ENCODE measurements at places on chromosomes 7 and 10. TPM values are rescaled to one million over a fixed set of nuclear protein-coding genes. Genes with fewer than 3 reads are reported as not detected.

GRCh38 chr10:71948496-71949067 is 15.6 kb upstream of the CHST3 start:
- DNase-seq = no peak

OGDHL gene
- 0.28 TPM for total RNA-seq

- DNase-seq = no peak
Observed at GRCh38 chr10:50648089-50648934, 24.6 kb upstream of the SGMS1 start.

GRCh38 chr10:118207470-118208007 is 134.6 kb downstream of the FAM204A start:
- DNase-seq = no peak

OR9A2 gene
- total RNA-seq = not detected

DNA sequence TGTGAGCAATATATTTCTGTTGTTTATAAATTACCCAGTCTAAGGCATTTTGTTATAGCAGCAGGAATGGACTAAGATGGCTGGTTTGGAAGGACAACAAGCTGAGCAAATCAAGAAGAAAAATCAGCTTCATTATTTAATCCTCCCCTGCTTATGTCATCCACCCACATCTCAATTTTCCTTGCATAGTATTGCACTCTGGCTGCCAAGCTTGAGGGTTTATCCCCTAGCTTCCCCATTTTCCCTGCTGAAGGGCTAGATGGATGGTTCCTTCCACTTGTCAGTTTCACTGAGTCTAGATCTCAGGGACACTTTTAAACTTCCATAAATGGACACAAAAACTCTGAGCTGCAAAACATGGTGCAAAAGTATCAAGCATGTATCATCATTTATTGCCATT is 75.2 kb upstream of the LAMB4 start:
- no peak for DNase-seq

GRCh38 chr10:44834131-44834530 is 77.0 kb upstream of the TMEM72 start:
- no peak for DNase-seq

ATRNL1 gene
- total RNA-seq = 0.07 TPM

EVX1 gene
- not detected for total RNA-seq

LIPN gene
- not detected for total RNA-seq

PARG gene
- total RNA-seq = 24.2 TPM

- no peak for DNase-seq
Observed at GRCh38 chr10:73854310-73854709, 20.0 kb downstream of the CAMK2G start.
